CMK (cell line): ENCODE measurements at places on chromosomes 5 and 9.

DNA sequence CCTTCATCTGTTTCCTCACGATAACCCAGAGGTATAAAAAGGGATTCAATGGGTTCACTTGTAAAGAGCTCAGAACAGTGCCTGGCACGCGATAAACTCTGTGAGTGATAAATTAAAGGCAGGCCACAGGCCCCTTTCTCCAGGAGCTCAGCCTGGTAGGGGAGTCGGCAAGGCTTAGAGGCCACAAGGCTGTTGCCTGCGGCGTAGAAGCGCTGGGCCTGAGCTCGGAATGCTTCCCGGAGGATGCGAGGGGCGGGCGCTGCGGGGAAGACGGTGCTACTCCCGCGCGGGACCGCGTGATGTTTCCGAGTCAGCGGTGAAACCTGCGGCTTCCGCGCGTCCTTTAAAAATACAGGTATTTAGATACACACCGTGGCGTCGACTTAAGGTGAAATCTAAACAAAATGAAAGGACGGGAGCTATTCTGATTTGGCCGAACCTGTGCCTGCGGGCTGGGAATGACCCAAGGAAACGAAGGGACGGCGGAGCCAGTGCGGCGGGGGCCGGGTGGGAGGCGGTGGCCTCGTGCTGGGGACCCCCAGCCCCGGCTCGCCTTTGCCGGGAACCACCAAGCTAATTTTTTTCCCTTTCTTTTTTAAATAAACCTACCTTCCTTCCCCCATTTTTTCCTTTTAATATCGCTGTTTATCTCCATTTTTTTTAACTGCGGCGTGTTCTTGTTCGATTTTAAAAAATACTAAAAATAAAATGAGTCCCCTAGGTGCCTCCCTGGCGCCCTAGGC, 6.2 kb downstream of the NKX2-5 start:
- no peak for DNase-seq

- no peak for DNase-seq
Measured at GRCh38 chr9:134373269-134373668, 47.0 kb downstream of the RXRA start.

DNA sequence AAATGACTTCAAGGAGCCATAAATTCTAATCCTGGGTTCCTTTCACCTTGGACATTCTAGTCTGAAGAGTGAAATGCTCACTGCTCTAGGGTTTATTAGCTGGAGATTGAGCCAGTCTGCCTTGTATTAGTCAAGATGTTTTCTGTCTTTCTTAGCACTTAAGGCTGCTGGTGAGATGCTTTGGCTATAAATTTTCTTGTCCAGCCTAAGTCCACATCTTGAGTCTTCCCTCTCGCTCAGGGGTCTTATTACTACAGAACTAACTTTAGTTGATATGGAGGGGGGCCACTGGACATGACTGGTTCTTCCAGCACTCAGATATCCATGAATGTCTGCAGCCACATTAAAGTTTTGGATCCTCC, 316.4 kb downstream of the ARHGAP26 start:
- DNase-seq: no peak

DNA sequence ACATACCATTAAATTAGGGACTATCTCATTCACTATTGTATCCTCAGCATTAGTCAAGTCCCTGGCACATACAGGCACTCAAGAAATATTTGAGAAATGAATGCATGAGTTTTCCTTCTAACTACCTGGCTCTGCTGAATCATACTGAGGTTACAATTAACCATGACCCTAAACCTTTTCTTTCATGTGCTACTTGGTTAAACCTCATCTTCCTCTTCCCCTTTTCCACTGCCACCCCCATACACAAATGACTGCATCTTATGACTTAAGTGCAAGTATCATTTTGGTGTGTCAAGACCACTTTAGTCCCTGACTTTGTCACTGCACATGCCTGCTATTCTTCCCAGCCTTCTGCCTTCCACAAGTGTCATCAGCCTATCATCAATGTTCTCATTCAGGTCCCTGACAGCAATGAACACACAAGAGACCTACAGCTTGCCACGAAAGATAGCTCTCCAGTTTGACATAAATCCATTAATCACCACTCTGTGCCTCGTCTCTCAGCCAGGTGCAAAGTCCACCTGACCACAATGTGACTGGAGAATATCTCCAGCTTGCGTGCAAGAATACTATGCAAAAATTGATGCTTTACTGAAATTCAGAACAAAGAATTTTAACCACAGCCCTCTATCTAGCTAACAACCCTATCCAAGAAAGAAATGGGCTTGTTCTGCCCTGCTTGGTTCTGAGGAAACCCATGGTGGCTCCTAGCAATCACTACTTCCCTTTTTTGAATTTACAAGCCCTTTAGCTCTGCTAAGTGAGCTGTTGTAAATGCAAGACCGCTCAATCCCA, 74.5 kb downstream of the MAPKAP1 start:
- no peak for DNase-seq

DNA sequence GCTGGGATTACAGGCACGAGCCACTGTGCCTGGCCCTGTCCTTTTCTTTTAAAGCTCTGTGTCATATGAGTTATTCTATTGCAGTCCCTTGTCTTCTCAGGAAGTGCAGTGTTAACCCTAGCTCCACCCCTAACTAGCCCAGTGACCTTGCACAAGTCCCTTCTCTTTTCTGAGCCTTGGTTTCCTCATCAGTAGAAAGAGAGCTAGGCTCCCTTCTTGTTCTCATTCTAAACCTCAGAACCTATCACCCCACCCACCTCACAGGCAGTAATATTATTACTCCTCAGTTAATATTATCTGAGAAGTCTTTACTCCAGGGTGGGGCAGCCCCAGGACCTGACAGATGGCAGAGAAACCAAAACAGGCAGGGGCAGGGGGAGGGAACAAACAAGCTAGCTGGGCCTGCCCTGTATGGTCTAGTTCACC, 7.2 kb downstream of the CYFIP2 start:
- no peak for DNase-seq

GRCh38 chr9:116471093-116471906, 215.8 kb upstream of the TRIM32 start:
- DNase-seq: no peak

- DNase-seq: no peak
Measured at GRCh38 chr9:89850153-89850552, 245.3 kb downstream of the GADD45G start.

DNA sequence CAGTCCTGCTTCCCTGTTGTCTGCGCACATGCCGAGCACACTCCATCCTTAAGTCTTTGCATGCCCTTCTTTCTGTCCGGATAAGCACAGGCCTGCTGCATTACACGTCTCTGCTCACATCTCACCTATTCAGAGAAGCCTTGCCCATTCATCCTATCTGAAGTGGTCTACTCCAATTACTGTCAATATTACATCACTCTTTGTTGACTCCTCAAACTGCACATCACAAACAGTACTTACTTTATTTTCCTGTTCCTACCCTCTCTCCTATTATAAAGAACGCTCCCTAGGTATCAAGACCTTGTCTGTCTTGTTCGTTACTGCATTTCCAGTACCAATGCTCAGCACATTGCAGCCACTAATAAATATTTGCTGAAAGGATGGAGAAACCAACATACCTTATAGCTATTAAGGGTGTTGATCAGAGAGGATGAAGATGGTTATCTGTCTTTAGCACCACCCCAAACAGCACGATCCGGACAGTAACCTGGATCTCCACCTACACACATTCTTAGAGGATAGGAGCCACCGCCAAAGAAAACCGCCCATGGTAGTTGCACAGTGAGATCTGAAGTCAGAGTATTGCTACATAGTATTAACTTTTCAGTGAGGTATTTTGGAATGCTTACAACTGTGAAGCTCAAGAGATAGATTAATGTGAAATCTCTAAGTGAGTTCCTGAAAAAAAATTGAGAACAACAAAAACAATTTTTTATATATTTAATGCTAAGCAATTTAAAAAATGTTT, 1.6 kb upstream of the PRRC1 start:
- DNase-seq: no peak

DNA sequence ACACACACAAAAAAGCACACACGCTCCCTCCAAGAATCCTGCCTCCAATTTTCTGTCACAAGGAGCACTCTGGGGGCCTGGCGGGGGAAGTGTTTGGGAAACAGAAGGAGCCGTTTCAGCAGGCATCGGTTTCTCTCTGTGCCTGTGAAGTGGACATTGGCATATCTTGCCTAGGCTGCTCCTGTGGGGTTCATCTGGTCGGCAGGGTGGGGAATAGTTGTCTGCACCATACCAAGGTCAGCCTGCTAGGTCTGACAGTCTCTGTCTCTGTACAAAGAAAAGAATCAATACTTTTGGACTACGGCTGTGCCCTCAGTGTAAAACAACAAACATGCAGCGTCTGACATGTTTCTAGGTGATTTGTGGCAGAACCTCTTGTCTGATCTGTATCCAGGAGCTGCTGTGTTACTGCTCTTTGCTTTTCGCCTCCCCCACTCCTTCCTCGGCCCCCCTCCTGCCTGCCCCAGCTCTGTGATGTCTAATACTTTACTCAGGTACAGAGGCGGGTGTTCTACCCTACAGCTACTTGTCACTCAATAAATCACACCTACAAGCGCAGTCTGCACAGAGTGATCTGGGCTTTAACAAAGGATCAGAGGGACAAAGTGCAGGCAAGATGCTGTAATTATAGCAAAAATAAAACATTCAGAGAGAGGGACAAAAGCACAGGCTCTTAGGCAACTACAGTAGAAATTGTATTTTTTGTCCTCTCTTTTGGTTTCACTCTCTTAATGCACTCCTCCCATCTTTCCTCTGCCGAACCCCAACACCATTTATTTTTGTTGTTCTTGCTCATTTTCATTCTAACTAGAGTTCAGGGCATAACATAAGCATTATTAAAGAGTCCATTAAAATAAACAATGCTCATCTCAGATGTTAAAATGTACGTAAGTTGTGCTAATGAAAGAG, 216.7 kb downstream of the BNC2 start:
- no peak for DNase-seq

DNA sequence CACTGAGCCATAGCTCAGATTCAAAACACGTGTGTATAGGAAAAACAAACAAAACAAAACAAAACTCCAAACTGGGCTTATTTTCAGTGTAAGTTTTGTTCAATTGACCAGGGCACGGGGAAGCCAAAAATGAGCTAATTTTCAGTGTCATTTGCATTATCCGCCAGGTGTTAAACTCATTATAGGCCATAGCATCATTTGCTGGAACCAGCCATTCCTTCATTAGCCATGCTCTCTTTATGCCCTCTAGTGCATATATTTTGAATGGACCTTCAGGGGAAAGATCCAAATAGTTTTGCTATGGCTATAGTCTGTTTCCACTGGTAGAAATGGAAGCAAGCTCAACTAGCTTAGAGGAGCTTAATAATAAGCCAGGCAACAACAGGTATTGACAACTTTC, 1205.2 kb upstream of the DMAC1 start:
- no peak for DNase-seq
